Activated CD4-positive, alpha-beta T cell treated with anti-CD3 and anti-CD28 coated beads, Interleukin-2, amount 10 ng/mL, durations not matched to agents 24 days and 14 days (primary cell): ENCODE measurements at places on chromosomes 3 and 15.
A peak's percentile ranks its signal among the peaks of the same experiment; 100 is the strongest.

GRCh38 chr3:81425198-81425868 is 336.1 kb downstream of the GBE1 start:
- no peak for DNase-seq

GRCh38 chr15:72227192-72227586 is 3.8 kb downstream of the PKM start:
- DNase-seq, result peak; percentile 81

GRCh38 chr3:32045091-32045915 is 61.1 kb upstream of the GPD1L start:
- DNase-seq, result no peak

GRCh38 chr15:48929661-48930060 is 34.1 kb downstream of the SHC4 start:
- DNase-seq, result no peak

- DNase-seq, result no peak
Observed at GRCh38 chr3:12040902-12041301, 36.7 kb downstream of the SYN2 start.

DNA sequence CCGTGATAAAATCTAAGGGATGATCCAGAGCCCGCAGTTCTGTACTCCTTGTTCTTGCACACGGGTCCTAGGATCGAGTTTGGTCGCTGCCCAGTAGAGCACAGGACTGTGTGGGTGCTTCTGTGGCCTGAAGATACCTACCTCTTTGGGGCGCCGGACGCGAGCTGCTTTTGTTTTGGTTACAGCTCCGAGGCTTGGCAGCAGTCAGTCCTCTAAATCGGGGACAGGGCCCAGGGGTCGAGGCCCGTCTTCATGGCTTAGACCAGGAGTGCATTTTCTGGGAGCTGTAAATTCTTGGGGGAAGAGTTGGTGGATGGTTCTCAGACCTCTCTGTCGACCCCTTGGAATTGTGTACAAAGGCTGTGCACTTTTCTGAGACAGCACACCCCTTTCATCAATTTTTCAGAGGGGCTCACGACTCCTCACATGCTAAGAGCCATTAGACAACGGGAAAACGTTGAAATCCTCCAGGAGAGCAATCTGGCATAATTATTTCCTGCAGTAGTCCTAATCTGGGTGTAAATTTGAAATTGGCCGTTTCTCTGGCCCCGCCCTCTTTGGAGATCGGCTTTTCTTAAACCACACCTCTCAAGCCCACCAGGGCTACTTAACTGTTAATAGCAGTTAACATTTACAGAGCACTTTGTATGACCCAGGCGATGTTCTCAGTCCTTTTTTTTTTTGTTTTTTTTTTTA is 928 bp downstream of the CEP97 start:
- peak; percentile 83 for DNase-seq

- DNase-seq, result no peak
Observed at GRCh38 chr3:110791995-110792686, 279.5 kb upstream of the NECTIN3 start.

GRCh38 chr15:48582452-48583247 is 62.9 kb downstream of the FBN1 start:
- DNase-seq, result no peak

- DNase-seq, result no peak
Observed at GRCh38 chr15:73156431-73157191, 104.3 kb downstream of the NEO1 start.

DNA sequence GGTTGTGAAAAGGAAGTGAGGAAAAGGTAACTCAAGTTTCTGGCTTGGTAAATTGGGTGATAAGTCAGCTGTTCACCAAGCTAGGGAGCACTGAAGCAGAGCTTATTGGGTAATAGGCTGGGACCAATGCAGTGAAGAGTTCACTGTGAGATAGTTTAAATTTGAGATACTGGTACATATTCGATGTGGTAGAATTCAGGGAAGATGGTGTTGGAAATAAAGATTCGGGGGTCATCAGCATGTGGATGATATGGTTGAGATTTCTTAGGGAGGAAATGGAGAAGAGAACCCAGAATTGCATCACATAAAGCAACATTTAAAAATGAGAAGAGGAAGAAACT is 16.9 kb downstream of the MME start:
- no peak for DNase-seq

- no peak for DNase-seq
Observed at GRCh38 chr15:80978685-80979329, 10.8 kb downstream of the MESD start.

DNA sequence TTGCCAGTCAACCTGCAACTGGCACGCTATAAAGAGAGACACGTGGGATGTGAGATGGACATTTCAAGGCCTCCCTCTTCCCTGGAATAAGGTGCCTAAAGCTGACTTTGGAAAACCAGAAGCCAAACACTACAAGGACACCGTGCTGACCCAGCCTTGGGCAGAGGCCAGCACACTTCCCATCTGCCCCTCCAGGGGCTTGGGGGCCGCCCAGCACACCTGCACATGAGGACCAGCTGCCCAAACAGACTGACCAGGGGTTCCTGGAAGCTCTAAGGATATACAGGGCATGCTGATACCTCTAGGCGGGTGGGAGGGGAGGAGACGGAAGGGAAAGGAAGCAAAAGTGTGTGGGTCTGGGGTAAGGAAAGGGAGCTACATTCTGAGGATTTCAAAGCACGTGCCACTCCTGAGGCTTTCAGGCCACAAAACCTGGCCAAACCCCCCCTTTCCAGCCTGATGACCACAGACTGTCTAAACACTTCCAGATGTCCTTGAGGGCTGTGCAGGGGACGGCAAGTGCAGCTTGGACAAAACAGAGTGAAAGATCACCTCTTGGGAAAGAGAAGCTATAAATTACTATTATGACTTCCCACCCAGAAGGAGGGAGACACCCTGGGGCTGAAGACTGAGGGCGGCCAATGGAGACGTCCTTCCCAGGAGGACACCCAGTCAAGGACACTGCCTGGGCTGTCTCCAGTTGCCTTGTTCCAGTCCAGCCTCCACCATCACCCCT is 57.9 kb downstream of the ADCY5 start:
- no peak for DNase-seq

DNA sequence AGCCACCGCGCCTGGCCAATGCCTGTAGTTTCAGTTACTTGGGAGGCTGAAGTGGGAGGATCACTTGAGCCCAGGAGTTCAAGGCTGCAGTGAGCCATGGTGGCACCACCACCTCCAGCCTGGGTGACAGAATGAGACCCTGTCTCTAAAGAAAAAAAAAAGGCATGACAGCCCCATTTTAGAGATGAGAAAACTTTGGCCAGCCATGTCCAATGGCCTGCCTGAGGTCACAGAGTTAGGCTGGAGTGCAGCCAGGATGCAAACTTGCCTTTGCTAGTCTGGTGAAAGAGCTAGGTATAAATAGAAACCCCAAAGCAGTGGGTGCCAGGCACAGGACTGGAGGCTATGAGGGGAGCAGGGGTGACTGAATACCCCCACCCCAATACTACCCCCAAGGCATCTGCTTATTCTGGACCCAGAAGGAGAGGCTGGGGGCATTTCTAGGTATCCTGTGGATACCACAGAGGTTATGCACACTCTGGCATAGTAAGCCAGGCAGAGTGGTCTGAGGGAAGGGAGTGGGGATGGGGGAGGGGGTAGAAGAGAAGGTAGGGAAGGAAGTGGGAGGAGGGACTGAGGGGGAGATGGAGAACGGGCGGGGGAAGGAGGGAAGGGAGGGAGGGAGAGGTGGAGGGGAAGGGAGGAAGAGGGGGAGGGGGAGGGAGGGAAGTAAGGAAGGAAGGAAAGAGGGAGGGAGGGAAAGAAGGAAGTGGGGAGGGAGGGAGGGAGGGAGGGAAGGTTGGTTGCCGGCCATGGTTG is 16.2 kb upstream of the C15orf39 start:
- no peak for DNase-seq

GRCh38 chr15:34336231-34336990 is 1.2 kb downstream of the SLC12A6 start:
- DNase-seq, result no peak

- peak; percentile 86 for DNase-seq
Observed at GRCh38 chr3:30655187-30655812, 48.9 kb downstream of the TGFBR2 start.

DNA sequence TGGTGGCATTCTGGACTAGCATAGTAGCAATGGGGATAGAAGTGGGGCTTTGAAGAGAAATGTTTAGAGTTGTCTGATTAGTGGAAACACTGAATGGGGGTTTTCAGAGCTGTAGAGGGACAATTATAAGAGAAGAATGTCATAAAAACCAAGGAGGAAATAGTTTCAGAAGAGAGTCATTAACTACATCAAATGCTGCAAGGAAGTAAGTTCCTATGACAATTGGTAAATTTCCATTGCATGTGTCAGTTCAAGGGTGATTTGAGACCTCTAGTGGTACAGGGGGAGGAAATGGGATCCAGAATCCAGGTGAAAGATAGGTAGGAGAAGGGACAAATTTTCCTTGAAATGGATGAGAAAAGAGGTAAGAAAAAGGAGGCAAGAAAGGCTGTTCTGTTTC is 68.3 kb upstream of the TBC1D5 start:
- DNase-seq, result peak; percentile 14

DNA sequence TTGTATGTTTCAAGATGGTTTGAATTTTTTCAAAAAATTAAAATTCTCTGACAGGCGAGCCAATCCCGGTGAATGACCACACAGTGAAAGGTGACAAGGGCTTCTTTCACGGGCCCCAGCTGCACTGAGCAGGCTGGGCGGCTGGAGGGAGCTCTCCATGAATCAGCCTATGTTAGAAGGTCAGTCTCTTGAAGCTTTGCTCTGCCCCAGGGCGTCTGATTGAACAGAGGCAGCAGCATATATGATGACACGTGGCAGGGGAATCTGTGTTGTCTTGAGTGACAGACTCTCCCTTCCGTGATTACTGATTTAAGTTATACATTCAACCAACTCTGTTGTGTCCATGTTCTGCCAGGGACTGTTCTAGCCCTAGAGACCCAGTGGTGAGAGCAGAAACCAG is 51.5 kb downstream of the ISG20 start:
- no peak for DNase-seq

GRCh38 chr3:23874359-23875112 is 42.3 kb downstream of the NKIRAS1 start:
- no peak for DNase-seq

DNA sequence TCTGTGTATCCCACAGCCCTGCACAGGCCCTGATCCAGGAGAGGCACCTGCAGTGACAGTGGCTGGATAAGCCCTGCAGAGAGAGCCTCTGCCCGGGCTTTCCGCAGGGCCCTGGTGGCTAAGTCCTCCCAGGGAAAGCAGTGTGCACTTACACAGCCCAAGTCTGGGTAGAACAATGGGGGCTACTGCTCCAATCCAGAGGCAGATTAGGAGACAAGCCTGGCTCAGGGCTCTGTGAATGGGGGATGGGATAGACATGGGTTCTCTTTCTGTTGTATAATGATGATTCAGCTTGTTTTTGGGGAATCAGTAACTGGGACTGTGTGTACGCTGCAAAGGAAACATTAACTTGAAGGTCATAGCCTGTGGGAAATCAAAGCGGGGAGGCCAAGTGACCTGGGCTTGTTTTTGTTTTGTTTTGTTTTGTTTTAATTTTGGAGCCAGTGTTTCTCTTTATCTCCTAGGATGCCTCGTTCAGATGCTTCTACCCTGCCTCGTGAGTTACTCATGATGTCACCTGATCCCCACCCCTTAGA is 4.1 kb upstream of the ALDH1L1 start:
- peak; percentile 28 for DNase-seq

- no peak for DNase-seq
Observed at GRCh38 chr3:66322436-66322835, 101.6 kb downstream of the SLC25A26 start.

GRCh38 chr3:195770081-195770840 is 41.5 kb downstream of the MUC4 start:
- no peak for DNase-seq

GRCh38 chr3:17111586-17111985 is 226.8 kb downstream of the PLCL2 start:
- no peak for DNase-seq

DNA sequence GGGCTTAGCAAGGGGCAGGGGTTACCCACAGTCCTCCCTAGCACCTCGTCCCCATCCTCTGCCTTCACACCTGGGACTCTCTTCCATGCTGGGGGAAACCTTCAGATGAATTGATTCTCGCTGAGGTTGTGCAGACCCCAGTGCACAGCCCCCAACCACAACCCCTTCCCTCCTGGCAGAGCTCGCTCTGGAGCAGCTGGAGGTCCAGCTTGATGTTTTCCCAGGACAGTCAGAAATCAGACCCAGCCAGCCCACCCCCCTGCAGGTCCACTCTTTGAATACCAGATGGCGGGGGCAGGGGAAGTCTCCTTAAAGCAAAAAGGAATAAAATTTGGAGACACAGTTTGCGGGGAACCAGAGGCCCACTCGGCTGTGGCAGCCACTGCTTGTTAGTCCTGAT is 234.4 kb downstream of the XXYLT1 start:
- DNase-seq, result no peak

DNA sequence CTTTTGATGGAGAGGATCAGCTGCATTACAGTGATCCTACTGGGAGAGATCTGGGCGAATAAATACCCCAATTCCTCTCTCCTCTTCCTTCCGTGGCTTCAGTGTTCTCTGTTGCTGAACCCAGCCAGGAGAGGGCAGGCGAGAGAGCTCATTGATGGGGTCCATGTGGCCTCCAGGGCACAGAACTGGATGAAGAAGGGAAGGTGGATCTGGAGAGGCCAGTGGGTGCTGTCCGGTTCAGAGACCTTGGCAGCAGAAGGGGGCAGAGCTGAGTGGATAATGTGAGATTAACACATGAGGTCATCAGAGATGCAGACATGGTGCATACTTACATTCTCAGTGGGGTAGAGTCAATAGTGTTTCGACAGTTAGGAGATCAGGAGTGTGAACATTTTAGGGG is 193.6 kb downstream of the CLSTN2 start:
- DNase-seq, result peak; percentile 59

- DNase-seq, result no peak
Observed at GRCh38 chr3:132624790-132625189, 27.7 kb downstream of the ACKR4 start.

DNA sequence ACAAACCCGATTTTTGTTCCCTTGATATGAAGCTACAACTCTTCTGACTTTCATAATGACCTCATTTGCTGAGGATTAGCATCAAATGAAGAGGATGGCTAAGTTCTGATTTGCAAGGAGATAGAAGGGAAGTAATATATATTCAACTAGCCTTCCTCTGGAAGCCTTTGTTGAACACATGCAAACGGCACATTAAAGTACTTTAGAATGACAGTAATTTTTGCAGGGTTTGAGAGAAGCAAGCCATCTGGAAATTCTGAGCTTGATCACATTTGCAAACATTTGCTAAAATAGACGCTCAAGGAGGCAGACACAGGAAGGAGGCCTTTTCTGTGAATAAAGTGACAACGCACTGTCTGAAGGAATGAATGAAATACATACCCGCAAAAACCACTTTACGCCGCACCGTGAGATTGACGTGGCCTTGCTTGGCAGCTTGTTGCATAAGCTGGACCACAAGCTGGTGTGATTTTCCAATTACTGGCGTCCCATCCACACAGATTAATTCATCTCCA is 657.2 kb downstream of the MAGI1 start:
- no peak for DNase-seq

DNA sequence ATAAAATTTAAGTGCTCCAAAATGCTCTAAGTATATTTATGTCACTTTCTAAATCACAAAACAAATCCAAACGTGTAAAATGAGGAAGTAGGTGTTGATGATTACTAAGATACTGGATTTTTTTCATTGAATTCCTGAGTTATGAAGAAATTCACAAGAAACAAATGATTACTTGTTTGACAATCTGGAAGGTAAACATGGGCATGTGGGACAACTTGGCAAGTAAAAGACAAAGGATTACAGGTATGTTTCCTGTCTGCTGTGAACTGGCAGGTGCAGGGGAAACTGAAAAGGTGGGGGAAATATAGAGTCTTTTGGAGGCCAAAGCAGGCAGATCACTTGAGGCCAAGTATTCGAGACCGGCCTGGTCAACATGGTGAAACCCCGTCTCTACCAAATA is 252.7 kb upstream of the AZI2 start:
- no peak for DNase-seq
